CD4-positive, alpha-beta T cell treated with Interleukin-2 at 100 ng/mL for 4 hours (primary cell): ENCODE measurements at places on chromosomes 2 and 18.

DNA sequence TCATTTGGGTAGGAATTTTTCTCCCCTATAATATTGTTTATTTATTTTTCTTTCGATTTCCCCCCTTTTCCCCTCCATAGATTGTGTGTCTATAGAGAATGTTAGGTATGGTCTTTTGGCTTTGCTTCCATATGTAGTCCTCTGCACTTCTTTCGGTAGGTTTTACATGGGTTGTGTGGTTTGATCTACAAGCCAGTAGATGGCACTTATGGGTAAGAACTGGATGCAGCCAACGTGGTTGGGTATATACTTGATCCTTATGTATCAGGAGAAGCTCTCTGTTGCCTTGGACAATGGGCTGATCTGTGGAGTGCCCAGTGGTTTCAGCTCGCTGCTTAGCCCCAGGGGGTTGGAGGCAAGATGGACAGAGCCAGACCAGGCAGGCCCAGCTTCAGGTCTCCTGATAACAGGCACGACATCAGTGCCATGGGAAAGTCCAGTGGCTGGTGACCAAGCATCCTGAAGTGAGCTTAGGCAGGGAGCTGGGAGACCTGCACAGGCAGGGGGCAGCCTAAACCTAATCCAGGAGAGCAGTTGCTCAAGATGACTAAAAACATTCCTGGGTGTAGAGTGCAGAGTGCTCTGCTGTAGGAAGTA lies 488.3 kb downstream of the CCDC85A start:
- no peak for DNase-seq

GRCh38 chr18:3667255-3668137 lies 217.5 kb downstream of the TGIF1 start:
- DNase-seq = no peak

- DNase-seq = no peak
Observed at GRCh38 chr2:203989521-203989920, 53.0 kb downstream of the ICOS start.

DNA sequence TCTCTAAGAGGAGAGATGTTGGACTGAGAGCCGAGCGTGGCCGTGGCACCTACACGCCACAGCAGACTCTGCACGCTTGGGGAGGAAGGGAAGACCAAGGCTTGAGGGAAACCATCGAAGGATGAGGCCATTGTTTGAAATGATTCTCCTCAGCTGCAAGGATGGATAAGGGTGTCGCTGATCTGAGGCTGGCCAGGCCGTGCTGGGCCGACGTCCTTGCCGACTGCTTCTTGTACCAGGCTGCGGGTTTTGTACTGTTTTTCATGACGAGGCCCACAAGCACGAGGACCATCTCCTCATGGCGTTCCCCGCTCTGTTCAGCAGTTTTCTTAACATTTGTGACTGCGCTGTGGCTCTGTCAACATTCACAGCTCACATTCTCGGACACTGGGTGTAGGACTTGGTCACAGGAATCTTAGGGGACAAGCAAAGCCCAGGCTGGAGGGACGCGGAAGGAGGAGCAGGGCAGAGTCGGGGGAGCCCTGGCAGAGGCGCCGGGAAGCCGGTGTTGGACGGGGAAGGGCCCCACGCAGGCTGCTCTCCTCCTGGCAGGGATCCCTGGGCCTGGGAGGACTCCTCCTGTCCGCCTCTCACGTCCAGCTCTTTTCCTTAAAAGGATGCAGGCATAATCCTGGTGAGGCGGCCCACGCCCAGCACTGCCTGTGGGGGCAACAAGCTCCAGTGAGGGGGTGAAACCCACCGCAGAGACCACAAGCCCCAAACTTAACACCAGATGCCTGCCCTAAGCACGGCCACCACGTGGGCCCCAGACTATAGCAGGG lies 259.0 kb upstream of the SALL3 start:
- DNase-seq = no peak

GRCh38 chr18:23861326-23861725 lies 153.2 kb upstream of the TTC39C start:
- no peak for DNase-seq

- DNase-seq = no peak
Observed at GRCh38 chr18:11517704-11518103, 91.7 kb upstream of the SLC35G4 start.

- DNase-seq = no peak
Observed at GRCh38 chr2:14779252-14779651, 146.7 kb downstream of the LRATD1 start.

GRCh38 chr2:78077633-78078032 lies 555.5 kb upstream of the LRRTM4 start:
- no peak for DNase-seq

DNA sequence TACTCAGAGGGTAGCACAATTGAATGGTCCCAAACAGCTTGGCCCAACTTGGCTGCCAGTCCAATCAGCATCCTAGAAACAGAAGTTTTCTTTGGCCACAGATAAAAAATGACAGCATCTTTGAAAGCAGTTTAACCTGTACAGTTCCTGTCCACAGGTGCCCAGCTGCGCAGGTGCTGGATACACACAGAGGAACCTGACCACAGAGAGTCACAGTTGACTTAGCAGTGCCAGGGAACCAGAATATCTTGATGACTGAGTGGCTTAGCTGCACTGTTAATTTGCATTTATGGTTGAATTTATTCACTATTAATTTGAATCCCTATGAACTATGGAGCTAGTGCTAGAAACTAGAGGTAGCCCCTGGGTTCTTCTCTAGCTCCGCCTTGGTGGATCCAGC lies 93.7 kb downstream of the TPGS2 start:
- no peak for DNase-seq

DNA sequence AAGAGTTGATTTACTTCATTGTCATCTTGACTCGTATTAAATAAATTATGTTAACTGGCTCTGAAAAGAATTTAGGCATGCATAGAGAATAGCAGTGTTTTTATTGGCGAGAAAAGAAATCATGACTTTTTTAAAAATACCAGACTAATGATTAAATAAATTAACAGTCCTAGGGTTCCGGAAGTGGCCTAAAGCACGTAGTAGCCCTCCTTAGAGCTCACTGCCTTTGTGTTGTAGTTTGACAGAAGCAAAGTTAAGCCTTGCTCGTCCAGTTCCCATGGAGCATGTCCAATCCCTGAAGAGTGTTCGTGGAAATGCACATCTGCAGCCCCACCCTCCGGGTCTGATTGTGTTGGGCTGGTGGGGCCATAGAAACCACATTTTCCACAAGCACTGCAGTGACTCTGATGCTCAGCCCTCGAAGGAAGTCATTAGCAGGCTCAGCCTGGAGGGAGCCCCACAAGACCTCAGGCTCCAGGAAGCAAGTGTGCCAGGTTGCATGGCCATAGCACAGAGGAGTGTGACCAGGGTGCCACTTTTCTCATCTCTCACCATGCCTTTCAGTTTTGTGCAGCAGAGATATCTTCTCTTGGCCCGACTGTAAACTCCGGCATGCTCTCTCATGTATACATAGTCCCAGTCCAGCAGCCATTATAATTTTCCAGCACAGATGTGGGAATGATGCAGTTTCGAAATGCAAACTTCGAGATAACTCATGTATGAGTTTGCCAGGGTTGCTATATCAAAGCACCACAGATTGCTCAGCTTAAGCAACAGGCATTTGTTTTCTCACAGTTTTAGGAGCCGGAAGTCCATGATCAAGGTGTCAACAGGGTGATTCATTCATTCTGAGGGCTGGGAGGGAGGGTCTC lies 188.6 kb upstream of the SH3BP4 start:
- DNase-seq = no peak

GRCh38 chr2:184599054-184599871 lies 934 bp downstream of the ZNF804A start:
- DNase-seq = no peak

DNA sequence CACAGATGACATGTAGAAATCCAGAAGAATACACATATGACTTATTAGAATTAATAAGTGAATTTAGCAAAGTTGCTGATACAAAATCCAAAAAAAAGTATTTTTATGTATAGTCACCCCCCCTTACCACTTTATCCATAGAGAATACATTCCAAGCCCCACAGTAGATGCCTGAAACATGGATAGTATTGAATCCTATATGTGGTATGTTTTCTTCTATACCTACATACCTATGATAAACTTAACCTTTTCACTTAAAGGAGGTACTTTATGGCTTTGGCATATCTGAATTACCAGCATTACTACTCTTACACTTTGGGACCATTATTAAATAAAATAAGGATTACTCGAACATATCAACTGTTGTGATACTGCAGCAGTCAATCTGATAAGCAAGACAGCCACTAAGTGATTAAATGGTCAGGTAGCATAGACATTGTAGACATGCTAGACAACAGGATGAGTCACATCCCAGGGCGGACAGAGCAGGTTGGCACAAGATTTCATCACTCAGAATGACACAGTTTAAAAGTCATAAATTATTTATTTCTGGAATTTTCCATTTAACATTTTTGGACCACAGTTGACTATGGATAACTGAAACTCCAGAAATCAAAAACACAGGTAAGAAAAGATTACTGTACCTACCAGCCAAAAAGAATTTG lies 208.2 kb upstream of the CHAC2 start:
- DNase-seq = no peak

GRCh38 chr2:234502285-234502918 lies 5.5 kb upstream of the ARL4C start:
- no peak for DNase-seq

DNA sequence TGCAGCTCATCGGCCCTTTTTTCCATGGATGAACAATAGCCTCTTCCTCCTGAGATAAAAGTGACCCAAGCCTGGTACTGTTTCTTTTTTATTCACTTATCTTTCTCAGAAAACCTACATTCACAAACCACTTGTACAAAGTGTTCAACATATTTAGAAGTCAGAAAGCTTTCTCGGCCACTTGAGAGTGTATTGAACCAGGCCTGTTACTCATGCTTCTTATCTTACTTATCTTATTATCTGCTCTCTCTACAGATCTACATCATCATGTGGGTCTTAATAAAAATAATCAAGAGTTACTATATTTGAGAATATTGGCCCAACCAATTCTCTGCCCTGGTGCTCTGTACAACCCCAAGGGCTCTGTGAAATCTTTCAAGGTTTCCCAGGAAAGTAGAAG lies 242.1 kb downstream of the MREG start:
- DNase-seq = no peak

DNA sequence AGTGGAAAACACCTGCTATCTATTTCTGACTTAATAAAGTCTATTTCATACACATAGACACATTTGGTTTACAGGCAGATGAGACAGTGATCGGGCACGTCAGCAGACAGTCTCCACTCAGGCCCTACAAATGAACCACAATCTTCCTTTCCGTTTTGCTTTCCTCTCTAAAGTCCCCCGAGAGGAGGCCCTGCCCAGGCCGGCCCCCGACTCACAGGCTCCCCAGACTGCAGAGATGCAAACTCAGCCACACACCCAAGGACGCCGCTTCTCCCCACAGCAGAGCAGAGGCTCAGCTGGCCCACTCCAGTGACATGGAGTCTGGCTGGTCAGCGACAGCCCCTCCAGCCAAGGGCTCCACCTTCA lies 9.3 kb upstream of the MTERF4 start:
- peak; percentile 33 for DNase-seq

GRCh38 chr2:58515827-58516573 lies 274.9 kb upstream of the FANCL start:
- no peak for DNase-seq

DNA sequence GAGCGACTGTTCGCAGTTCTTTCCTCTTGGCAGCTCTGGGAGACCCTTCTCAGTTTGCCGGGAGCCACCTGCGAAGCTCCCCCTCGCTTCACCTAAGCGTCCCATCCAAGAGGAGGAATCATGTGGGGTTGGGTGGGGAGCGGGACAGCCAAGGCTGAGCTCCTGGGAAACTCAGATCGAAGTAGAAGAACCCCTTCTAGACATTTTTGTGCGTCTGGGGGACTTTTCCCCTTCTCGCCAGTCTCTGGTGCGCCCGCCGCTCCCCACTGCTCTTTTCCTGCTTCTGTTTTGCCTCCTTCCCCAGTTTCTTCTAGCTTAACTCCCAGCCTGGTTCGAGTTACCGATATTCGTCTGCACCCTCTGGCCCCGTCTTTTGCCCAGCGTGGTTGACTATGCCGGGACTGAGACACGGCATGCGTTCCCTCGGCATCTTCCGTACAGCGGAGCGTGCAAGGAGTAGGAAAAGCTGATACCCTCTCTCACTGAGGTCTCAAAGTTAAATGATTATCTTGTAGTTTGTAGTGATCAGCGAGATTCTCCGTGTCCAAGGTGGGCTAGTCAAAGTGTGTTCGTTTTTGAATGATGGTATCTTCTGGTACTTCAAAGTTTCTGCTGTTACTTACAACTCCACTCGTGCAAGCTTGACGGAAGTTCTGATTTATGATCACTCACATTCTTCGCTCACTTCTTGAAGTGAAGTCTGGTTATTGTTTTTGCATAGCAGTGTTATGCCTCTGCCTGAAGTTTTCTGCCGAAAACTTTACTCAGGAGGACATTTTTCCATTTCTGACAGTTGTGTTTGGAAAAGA lies 664 bp downstream of the CAMKMT start:
- DNase-seq = peak; percentile 26

DNA sequence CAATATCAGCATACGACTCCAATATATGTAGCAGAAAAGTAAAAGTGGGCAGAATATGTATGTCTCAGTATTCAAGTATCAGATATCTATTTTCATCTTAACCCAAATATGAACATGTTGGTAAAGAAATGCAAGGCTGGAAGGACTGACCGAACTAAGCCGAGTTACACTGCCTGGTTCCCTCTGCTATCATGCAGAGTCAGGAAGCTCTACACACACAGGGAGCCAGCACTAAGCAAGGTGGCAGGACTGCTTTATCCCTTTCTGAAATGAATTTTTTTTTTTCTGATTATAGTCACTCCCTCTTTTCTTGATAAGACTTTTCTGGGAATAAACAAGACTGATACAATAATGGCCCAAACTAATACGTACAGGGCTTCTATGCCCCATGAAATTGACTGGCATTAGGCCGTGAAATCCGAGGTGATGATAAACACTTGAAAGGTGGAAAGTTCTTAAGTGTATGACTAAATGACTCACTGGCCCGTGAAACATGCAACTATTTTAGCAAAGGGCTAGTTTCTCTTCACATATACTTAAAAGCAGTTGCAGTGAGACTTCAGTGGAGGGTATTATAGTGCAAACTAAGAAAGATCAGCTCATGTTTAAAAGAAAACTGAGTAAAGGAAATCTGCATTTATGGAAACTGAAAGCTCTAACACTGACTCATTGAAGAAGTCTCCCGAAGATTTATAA lies 14.9 kb downstream of the DPP4 start:
- DNase-seq = peak; percentile 75

DNA sequence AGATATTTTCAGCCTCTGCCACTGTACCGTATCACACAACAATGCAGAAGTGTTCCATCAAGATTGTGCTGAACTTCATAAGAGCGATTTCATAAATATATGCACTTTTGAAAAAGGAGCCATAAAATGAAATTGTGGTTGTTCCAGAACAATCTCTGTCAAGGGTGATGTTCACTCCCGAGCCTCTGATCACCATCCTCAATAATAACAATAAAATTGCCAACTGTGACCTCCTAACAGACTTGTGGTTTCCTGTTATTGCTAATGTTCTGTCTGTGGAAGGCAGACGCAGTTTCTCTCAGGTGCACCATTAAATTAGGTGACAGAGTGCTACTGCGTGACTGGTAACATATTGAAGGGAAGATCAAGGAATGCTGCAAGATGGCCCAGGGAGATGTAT lies 383.7 kb downstream of the SOCS6 start:
- DNase-seq = peak; percentile 73
